ENCODE measurements at places on chromosomes 7 and 10.

DNA sequence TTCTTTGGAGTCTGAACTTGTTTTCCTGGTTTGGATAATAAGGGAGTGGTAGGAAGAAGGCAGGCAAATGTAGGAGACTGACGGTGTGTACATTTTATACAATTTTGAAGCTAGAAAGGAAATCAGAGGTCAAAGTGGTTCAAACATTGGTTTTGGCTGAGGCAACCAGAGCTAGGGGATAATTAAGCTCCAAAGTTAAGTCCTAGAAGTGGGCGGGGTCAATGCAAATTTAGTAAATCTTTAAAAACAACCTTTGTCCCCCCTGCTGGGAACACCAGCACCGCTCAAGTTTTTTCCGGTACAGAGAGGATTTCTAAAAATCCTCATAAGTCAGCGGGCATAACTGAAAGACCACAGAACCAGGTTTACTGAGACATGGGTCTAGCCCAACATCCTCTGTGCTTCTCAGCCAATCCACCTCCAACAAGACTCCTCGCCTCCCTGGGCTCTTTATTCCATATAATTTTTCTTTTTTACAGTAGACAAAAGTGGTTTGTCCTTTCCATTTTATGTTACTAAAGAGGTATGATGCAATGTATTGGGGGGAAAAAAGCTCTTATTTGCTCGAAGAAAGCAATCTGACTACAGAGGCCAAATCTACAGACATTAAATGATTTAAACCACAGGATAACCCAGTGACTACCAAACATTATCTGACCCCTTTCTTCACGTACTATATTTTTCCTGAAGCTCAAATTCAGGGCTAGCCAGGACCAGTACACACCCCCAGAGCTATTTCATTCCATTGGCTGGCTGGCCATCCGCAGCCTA is 1.6 kb downstream of the GLUD1 start:
- DNase-seq, result no peak

GRCh38 chr7:122638459-122638858 is 60.5 kb downstream of the RNF133 start:
- no peak for DNase-seq

GRCh38 chr7:117800406-117800805 is 72.8 kb downstream of the CTTNBP2 start:
- DNase-seq, result no peak

DNA sequence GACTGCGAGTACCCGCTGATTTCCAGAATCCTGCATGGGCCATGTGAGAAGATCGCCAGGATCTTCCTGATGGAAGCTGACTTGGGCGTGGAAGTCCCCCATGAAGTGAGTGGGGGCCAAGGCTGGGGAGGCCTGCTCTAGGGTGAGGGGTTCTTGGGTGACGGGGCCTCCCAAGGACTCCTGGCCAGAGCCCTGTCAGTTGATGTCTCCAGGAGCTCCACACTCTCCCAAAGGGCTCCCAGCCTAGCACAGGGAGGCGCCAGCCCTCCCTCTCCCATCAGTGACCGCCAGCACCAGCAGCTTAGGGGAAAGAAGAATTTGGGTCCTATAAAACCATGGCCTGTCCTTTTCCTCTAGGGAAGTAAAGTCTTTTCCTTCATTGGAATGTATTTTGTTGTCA is 9.8 kb upstream of the ZNF22 start:
- no peak for DNase-seq

DNA sequence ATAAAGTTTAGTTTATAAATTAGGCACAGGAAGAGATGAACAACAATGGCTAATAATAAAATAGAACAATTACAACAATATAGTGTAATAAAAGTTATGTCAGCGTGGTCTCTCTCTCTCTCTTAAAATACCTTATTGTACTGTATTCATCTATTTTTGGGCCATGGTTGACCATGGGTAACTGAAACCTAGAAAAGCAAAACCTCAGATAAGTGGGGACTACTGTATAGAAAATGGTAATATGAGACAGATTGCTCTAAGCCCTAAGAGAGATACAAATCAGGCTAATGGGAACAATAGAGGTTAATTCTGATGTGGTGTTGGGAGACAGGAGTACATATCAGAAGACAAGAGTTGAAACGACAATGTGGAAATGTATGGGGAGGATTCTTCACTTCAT is 86.2 kb downstream of the ZNF365 start:
- DNase-seq, result no peak

- no peak for DNase-seq
Observed at GRCh38 chr7:18565337-18565736, 69.8 kb downstream of the HDAC9 start.

GRCh38 chr7:63012633-63013183 is 985.9 kb upstream of the ZNF722 start:
- DNase-seq, result no peak

DNA sequence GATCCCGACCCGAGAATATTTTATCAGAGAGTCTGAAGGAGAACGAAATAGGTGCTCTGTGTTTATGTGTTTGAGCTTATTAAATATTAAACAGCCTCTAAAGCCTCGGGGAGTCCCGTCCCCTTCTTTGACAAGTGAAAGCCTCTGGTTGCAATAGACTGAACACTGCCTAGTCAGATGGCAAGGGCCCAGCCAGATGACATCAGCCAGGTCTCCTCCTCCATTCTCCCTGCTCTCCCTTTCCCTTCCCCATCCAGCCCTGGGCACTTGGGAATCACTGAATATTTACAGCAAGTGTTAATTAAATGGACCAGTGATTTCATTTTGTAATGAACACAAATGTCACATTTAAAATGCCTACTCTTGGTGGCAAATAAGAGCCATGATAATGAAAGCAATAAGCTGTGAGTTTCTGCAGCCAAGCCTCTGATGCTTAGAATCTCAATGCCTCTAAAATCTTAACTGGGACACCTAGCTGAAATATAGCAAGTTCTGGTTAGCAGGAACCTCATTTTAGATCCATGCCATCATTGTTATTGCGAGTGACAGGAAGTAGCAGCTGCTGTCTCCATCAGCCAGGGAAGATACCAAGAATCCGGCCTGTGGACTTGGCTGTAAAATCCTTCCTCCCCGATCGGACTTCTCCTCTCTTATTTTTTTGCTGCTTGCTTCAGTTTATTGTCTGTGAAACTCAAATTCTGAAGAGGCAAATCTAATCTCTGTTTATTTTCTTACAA is 202.1 kb downstream of the PRPF18 start:
- no peak for DNase-seq

DNA sequence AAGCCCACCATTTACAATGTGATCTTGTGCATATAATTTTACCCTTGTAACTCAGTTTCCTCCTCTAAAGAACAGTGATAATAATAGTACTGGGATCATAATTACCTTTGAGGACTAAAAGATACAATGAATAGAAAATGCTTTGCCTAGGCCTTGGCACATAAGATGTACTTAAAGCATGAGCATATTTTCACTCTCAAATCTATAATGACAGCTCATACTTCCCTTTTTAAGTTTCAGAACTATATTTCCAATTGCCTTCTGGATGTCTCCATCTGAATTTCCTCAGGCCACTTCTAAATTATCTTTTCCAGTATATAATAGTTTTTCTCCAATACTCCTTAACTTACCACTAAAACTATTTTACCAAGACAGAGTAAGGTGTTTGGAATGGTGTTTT is 13.3 kb upstream of the ITGB8 start:
- DNase-seq, result no peak

GRCh38 chr7:136114966-136115762 is 138.0 kb upstream of the MTPN start:
- no peak for DNase-seq

DNA sequence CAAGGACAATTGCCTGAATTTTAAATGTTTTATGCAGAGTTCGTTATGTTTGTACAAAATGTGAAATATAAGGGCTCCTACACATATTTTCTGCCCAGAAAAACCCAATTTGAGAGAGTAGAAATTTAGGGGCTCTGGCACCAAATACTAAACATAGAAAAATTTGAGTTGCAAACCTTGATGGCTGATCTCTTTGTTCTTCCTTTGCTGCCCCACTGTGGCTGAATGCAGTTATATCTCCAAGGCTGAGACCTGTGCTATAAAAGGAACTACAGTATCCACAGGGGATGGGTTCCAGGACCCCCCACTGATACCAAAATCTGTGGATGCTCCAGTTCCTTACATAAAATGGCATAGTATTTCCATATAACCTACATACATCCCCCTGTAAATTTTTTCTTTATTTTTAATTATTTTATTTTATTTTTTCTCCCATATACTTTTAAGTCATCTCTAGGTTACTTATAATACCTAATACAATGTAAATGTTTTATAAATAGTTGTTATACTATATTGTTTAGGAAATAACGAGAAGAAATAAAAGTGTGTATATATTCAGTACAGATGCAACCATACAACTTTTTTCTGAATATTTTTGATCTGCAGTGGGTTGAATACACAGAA is 22.5 kb downstream of the CFAP43 start:
- no peak for DNase-seq

DNA sequence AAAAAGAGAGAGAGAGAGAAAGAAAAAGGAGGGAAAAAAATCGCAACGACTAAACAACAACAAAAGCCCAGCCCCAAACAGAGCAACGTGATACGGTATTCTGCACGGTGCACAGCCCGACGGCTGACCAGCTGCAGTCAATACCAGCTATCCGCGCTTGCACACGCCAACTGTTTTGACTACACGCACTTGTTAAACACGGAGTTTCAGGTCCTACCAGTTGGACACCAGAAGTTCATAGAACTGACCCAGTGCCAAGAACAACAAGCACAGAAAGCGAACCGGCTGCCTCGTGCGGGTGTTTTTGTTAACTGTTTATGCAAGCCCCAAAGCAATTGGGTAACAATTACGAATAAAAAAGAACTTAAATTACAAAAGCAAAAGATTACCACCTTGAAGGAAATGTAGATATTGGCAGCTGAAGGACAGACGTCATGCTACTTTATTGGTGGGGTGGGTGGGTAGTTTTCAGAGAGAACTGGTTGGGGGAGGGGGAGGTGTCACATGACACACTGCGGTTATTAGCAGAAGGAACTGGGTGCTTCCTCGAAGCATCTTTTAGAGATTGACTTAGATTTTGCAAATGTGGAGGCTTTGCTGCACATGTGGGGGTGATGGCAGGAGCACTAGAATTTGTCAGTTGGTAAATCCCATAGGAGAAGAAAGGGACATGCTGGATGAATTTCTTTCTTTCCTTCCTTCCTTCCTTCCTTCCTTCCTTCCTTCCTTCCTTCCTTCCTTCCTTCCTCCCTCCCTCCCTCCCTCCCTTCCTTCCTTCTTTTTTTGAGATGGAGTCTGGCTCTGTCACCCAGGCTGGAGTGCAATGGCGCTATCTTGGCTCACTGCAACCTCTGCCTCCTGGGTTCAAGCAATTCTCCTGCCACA is 110.6 kb upstream of the EFCAB10 start:
- no peak for DNase-seq

- DNase-seq, result no peak
Observed at GRCh38 chr7:112079122-112079521, 127.1 kb downstream of the DOCK4 start.

DNA sequence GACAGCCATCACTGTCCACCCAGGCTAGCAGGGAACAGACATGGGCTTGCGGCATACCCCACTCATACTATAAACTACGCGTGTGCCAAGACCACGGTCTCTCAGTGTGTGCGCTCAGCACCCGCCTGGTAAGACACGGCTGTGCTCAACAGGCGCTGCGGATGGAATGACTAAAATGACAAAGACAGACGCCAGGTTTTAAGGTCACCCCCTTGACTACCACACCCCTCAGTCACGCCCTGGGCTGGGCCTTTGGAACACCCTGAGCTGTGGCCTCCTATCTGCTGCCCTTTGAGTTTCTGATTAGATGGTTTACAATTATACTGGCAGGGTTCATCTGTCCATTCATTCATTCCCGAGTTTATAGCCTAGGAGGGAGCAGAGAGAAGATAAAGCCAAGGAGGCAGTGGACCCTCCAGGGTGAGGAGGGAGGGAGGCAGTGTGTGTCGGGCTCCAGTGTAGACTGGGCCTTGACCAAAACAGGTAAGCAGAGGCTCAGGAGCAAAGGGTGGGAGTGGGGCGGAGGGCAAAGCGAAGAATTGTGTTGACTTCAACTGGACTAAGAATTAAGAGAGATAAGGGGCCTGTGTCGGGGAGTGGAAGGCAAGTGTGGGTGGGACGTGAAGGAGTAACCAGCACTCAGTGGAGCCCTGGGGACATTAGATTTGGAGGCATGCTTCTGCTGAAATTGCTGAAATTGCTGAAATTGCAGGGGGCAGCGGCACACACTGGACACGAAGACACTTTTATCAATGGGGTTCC is 35.0 kb downstream of the TNS3 start:
- DNase-seq, result no peak

- DNase-seq, result no peak
Observed at GRCh38 chr10:78745441-78745840, 323.3 kb upstream of the ZMIZ1 start.

DNA sequence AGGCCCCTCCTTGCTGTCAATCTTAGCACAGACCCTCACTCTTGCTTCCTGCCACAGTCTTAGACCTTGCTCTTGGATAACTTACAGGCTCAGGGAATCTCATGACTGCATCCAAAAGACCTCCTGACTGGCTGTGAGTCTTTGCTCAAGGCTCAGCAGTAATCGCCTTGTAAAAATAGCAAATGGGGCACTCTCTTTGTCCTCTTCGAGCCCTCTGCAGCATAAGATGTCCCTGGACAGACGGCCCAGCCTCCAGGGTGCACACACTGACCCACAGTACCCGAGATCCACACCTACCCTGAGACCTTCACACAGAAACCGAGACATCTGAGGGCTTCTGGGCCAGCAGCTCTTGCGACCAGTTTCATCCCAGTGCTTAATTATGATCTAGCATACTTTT is 65.9 kb upstream of the DDC start:
- DNase-seq, result no peak

DNA sequence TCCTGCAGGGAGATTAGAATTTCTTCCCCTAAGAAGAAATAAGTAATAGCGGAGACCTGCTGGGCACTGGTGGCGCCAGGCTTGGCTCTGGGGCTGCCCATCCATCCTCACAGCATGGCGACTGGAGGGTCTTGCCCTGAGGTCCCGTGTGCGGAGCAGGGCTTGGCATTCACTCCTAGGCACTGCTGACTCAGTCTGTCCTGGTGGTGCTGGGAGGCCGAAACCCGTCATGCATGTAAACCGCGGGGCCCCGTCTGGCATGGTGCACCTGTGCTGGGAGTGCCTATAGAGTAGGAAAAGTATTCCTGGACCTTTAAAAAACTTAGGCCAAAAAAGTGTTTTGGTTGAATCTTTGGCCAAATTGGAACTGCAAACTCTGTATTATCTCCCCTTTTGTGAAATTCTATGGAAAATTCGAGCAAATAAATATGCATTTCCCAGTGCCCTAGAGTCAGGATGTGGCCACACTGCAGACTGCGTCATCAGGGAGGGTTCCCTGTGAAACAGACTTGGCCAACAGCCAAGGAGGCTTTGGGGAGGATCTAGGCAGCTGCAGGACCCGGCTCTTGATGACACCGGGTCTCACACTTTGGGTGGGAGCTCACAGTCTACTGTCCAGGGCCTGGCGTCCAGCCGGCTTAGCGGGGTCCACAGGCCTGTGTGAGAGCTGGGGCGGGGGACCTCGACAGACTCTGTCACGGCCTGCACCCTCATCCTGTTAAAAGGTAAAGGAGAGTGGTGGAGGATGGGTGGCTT is 122.3 kb downstream of the VIPR2 start:
- no peak for DNase-seq

GRCh38 chr10:113234481-113234880 is 284.4 kb downstream of the TCF7L2 start:
- no peak for DNase-seq

- DNase-seq, result no peak
Observed at GRCh38 chr10:102597131-102597991, 46.9 kb upstream of the TRIM8 start.

- DNase-seq, result no peak
Observed at GRCh38 chr7:94580601-94581000, 71.0 kb downstream of the CASD1 start.

GRCh38 chr10:112456533-112456932 is 9.5 kb downstream of the VTI1A start:
- no peak for DNase-seq

All from RWPE2 (cell line).